T-helper 17 cell (primary cell): ENCODE measurements at places on chromosomes 11 and 22.

GRCh38 chr22:26502688-26503561 lies 9.3 kb downstream of the TFIP11 start:
- DNase-seq, result peak; percentile 30

DNA sequence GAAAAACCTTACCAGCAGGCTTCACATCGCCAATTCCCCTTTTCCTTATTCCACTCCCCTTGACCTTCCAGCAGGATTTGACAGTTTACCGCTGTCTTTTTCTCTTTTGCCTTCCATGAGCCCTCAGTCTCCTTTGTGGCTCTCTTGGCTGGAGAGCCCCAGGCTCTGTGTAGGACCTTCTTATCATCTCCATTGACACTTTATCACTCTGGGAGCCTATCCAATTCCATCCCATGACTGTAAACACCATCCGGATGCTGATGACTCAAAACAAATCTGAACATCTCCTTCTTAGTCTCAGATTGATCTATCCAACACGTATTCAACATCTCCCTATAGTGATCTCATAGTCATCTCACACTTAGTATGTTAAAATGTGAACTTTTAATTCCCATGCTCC lies 36.0 kb downstream of the HTR3A start:
- no peak for DNase-seq

DNA sequence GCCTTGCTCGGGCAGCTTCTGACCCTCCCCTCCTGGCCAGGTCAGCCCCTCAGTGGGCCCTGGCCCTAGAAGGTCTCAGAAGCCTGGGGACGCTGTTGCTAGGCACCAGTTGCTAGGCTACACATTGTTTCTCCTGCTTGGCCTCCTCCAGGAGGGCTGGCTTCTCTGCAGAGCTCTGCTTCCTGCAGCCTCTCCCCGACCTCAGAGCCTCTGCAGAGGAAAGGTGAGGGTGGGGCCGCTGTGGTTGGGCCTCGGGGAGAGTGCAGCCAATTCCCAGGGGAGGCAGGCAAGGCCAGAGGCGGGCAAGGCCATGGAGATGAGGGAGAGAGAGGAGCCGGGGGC lies 27.6 kb upstream of the LRRC10B start:
- DNase-seq, result no peak

DNA sequence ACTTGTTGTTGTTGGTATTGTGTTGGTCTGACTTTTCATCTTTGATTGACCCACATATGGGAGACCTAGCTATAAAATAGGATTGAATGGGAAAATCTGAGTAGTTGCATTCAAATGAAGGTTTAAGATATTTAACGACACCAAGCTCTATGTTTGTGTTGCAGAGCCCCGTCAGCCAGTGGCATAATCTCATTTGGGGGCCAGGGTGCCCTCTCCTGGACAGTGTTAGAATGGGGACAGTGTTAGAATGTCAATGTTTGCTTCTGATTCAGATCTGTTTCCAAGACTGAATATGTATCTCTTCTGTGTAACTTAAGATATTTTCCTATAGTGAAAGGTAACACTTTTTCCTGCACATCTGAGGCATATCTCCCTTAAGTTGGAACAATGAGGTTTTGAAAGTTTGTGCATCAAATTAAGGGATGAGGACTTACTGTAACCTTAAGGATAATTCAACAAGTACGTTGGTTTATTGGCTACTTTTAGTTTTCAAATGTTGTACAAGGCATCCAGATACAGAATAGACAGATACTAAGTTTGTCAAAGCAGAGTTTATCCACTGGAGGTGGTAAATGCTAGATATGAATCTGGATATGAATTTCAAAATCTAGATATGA lies 5.3 kb upstream of the OR52M1 start:
- DNase-seq, result peak; percentile 35

GRCh38 chr11:1750481-1750839 lies at the start of gene IFITM10:
TSS of gene IFITM10 (minus strand) at chr11:1750595. CDS start at chr11:1750442, 153 bp downstream.
- DNase-seq, result no peak

DNA sequence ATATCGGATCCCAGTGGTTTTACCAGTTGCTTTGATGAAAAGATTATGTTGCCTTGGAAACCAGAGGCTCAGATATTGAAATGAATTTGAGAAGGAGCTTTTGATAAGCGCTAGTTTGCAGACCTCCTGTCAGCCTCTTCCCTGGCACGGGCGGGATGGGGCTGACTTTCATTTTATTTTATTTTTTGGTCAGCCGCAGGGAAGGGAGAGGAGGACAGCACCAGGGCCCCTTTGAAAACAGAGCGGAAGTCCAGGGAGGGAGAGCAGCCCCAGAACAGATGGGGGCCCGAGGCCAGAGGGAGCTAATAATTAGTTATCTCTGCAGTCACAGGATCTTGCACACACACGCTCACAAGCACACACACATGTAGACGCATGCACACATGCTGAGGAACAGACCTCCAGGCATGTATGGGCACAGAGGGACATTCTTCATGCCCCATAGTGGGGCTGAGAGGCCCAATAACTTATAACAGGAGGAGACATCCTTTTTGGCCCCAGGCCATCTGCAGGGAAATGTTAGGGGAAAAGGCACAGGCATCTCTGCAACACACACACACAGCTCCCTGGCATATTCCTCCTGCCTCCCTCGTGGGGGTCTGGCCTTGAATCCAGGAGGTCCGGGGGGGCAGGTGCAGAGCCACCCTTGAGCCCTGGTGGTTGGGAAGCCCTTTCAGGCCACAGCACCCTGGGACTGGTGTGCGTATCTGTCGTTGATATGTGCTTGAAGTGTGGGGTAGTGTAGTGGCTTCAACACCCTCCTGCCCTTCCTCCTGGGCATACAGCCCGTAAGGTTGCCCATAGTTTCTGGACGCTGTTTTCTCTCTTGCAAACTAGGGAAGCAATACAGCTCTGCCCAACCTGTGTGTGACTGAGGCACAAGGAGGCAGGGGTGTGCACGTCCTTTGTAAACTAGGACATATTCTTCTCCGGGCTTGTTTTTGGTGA lies 117.3 kb downstream of the CEP164 start:
- no peak for DNase-seq

GRCh38 chr22:17303840-17304779 lies 65.2 kb upstream of the CECR2 start:
- DNase-seq, result peak; percentile 46

- DNase-seq, result no peak
Measured at GRCh38 chr11:83033972-83034672, 37.6 kb downstream of the RAB30 start.

GRCh38 chr11:128841461-128842072 lies 25.5 kb downstream of the KCNJ1 start:
- DNase-seq, result no peak

GRCh38 chr11:131302836-131303235 lies 67.6 kb upstream of the NTM start:
- DNase-seq, result no peak

DNA sequence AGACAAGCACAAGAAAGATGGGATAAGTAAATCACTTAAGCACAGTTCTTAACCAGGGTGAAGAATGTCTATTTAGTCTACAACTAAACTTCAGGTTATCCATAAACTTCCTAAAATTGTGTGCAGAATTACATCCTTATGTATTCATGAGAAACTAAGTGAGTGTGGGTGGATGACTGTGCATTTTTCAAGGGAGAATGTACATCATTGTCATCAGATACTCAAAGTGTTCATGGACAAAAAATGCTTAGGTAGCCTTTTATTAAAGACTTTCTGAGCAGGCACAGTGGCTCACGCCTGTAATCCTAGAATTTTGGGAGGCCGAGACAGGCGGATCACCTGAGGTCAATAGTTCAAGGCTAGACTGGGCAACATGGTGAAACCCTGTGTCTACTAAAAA lies 2023.8 kb downstream of the LRRC4C start:
- DNase-seq, result no peak

DNA sequence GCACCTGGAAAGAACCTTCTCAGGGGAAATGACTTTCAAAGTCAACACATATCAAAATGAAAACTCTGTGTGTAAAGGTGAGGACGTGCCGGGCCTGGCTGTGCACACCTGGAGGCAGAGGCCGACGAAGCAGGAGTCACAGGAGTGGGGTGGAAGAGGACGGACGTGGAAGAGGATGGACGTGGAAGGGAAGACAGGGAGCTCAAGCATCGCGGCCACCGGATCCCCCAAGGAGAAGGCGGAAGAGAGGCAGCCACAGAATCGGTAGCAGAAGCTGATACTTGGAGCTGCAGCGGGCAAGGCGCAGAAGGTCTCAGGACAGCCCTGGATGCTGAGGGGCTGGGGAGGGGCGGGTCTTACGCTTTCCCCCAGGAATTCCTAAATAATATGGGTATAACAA lies 519.8 kb downstream of the BRD1 start:
- DNase-seq, result no peak

GRCh38 chr22:22156348-22156715 lies 88.3 kb upstream of the VPREB1 start:
- no peak for DNase-seq

DNA sequence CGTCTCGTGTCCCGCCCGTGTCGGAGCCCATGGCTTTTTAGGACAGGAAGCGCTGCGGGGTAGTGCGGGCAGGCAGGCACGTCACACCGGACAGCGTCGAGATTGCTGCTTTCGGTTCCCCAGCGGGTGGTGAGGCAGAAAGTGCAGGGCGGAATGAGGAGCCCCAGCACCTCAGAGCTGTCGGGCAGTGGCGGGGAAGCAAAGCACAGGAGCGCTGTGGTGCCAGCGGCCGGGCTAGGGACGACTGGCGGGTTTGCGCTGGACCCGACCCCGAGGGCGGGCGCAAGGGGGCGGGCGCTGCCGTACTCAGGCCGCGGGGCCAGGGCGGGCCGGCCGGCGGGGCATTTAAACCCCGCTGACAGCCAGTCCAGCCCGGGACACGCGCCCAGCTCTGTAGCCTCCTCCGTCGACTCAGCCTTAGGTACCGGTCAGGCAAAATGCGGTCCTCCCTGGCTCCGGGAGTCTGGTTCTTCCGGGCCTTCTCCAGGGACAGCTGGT lies at the start of gene SLC37A2:
Gene SLC37A2, plus strand, starts transcription at position 375 of the 498 bp plus-strand sequence. Its CDS starts 63 bp downstream, at position 438.
- no peak for DNase-seq

DNA sequence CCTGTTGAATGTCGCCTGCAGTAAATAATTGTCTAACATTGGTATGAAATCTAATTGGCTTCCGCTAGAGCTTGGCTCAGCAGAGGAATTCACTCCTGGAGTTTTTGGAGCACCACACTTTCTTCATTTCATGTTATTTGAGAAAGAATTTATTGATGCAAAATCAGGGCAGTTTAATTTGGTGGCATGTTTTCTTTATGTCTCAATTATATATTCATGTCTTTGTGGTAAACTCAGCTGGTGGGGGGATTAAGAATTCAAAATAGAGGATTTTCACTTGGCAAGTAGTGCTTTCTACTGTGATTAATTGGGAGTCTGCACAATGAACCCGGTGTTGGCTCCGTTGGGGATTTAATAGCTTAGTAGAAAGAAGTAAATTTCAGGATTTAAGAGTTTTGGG lies 784.4 kb downstream of the NTM start:
- no peak for DNase-seq

DNA sequence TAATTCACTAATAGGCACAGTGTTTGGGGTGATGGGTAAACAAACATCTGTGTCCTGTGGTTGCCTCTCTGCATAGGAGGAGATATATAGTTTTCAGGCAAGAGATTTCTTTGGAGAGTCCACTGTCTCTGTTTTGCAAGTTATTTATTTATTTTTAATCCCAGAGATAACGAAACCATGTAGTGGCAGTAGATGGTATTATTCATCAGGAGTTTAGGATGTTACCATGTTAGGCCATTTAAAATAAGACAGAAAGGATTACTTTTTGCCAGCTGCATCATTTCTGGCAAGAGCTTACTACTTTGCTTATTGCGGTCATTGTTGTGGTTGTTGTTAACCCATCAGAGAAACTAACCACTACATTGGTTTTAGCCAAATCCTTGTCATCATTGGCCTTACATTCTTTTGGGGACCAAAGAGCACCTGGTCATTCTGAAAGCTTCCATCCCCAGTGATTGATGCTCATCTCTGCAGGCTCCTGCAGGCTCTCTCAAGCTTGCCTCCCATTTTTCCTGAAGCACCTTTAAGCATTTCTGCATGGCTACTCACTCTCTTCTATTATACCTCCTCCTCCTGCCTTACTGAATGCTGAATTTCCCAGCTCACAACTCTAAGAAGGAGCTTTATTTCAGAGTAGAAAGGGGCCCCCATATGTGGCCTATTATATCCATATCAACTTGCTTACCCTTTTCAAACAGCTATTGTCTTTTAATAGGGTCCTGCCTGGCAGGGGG lies 84.4 kb downstream of the CSTPP1 start:
- no peak for DNase-seq

- DNase-seq, result peak; percentile 92
Measured at GRCh38 chr11:406796-407650, 7.8 kb downstream of the SIGIRR start.

DNA sequence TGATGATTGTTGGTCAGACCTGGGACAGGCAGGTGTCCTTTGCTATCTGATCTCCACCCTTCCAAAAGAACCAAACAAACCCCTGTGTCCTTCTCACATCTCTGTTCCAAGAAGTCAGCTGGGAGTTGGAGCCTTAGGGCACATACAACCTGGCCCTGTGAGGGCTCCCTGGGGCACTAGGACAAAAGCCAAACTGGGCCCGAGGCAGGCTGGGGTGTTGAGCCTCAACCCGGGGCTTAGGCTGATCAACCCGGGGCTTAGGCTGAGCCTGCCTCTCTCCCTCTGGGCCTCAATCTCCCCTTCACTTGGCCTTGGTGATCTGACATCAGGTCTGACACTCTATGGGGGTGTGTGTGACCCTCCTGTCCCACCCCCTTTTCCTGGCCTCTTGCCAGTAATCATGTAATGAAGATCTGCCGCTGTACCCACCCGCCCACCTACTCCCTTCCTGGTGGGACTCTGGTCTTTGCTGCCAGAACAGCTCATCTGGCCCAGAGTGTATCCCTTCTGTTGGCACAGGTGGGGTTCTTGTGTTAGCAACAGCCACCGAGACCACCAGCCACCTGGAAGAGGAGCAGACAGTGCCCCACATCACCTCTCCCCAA lies 22.8 kb upstream of the UVRAG start:
- DNase-seq, result no peak

DNA sequence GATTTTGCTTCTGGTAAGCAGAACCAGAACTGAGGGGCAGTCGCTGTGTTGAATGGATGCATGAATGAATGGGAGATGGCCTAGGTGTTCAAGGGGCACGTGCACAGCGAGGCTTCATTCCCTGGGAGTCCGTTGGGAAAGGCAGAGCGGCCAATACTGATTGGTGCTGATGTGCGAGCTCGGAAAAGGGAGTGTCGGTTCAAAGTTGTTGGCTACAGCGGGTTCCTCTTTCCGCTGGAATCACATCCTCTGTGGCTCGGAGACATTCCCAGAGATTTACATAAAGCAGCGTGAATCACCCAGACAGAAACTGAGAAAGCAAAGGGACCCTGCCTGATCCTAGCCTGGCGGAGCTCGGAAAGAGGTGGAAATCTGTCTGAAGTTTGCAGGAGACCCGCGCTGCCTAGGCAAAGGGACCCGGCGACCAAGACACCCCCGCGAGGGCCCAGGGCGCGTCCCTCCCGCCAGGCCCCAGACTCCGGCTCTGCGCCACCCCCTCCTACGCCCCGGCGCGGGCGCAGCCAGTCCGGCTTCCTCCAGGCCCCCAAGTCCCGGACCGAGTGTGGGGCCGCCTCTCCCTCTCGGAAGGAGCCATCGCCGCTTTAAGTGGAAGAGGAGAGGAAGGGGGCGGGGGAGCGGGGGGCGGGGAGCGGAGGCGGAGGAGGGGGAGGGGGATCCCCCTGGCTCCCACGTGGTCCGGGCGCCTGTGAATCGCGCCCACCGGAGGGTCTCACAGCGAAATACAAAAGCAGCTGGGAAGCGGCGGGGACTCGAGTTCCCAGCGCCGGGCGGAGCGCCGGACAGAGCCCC lies at the start of gene FJX1:
Gene FJX1, plus strand, starts transcription at position 774 of the 810 bp plus-strand sequence. CDS start 177 bp downstream, outside the sequence.
- no peak for DNase-seq

- DNase-seq, result peak; percentile 18
Measured at GRCh38 chr11:72079819-72080325, 470 bp downstream of the NUMA1 start.
